A549 treated with CORT108297 at 1 μM for 4 hours (cell line): ENCODE measurements at places on chromosomes 12 and 14. TPM values are rescaled to one million over a fixed set of nuclear protein-coding genes. Genes with fewer than 3 reads are reported as not detected.

The DERA gene
- 35.9 to 51.7 TPM (median 41.4 TPM) in 5 replicates for total RNA-seq

The MYF6 gene
- not detected in 5 replicates for total RNA-seq

The MLF2 gene
- total RNA-seq, result 259 to 324 TPM (median 305 TPM) in 5 replicates

The GRIN2B gene
- total RNA-seq, result 3.7 to 5.6 TPM (median 4.7 TPM) in 5 replicates

The TMEM229B gene
- total RNA-seq, result 0.11 to 0.21 TPM (median 0.16 TPM) in 5 replicates

The CLEC4D gene
- total RNA-seq, result not detected in 5 replicates

The PAPOLA gene
- total RNA-seq, result 79.0 to 90.5 TPM (median 87.6 TPM) in 5 replicates

The MUCL1 gene
- total RNA-seq, result not detected in 5 replicates

The SIX1 gene
- total RNA-seq, result 6.5 to 8.9 TPM (median 8.8 TPM) in 5 replicates

The PIGH gene
- 18.4 to 21.9 TPM (median 20.7 TPM) in 5 replicates for total RNA-seq

The CRADD gene
- total RNA-seq, result 10.2 to 17.2 TPM (median 11.0 TPM) in 5 replicates

The LMNTD1 gene
- not detected in 5 replicates for total RNA-seq
